CD4-positive, alpha-beta T cell treated with Interleukin-15 for 4 hours (primary cell): ENCODE measurements at places on chromosomes 11 and 22.

DNA sequence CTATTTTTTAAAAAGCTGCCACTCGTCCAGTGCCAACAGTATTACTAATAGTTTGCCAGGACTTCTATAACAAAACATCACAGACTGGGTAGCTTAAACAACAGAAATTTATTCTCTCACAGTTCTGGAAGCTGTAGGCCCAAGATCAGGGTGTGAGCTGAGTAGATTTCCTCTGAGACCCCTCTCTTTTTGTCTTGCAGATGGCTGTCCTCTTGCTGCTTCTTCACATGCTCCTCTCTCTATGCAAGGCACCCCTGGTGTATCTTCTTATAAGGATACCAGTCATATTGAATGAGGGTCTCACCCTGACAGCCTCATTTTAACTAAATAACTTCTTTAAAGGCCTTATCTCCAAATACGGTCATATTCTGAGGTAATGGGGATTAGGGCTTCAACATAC is 390.9 kb downstream of the DLG2 start:
- DNase-seq, result no peak

DNA sequence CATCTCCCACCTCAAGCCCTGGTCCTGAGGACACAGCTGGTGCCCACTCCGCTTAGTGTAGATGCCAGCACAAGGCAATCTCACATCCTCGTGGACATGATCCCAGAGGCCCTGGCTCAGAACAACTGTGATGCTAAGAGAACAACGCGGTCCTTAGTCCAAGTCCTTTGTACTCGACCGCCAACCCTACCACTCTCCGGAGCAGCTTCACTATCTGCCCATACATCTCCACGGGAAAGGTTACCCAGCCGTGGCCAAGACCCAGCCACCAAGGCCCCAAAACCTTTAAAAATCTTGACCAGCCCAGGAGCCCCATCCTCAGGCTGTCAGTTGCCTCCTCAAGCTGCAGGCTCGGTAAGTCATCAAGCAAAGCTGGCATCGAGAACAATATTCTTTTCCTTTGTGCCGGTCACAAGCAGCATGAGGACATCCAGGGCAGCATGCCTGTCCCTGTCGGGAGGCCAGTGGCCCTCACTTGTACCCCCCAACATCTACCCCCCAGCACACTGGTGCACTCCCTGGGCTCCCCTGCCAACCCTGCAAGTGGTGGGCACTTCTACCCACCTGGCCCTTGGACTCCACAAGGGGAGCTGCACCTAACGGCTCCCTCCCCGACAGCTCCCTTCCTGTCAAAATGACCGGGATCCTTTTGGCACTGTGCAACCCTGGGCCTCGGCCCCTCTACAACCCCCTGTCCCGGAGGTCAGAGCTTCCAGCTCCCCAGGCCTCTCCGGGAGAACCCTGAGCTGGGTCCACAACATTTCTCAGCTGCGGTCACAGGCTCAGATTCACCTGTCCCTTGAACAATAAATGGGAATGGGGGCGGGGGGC is 2.5 kb downstream of the OSBPL5 start:
- DNase-seq, result no peak

- no peak for DNase-seq
Measured at GRCh38 chr22:30216710-30217109, 29.8 kb downstream of the LIF start.

- no peak for DNase-seq
Measured at GRCh38 chr11:67545280-67545679, 22.0 kb upstream of the CABP2 start.

DNA sequence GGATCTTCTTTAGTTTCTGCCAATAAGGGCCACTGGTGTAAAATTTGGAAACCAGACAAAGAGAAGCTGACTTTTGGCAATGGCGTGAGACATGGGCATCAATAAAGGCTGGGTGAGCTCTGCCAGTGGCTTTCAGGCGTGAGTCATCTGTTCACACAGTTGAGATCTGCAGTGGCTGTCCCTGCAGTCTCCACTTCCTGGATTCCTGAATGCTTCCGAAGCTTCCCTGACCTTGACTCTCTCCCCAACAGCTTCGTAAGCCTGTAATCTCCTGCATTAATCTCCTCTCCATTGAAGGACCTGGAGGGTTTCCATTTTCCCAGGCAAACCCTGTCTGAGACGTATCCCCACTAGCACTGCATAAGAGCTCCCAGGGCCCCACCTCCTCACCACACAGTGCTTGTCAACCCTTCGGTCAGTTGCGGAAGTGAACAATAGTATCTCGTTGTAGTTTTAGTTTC is 574.7 kb downstream of the TBC1D22A start:
- no peak for DNase-seq

GRCh38 chr11:46299451-46299961 is 22.0 kb downstream of the CREB3L1 start:
- DNase-seq, result no peak

DNA sequence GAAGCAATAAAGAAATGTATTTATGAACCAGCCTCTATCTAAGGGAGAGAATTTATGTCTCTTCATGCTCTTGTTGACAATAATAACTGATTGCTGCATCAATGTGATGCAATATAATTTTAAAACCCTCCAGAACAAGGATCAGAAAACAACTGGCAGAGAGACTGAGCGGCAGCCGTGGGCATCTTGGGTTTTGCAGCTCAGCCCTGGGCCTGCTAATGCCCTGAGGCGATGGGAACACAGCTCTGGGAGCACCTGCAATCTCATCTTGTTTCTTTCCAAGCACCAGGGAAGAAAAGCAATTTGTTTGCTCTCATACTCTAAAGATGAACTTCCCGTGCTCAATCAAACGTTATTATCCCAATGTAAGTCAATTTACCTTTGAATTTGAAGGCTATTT is 245.7 kb downstream of the ST3GAL4 start:
- no peak for DNase-seq

DNA sequence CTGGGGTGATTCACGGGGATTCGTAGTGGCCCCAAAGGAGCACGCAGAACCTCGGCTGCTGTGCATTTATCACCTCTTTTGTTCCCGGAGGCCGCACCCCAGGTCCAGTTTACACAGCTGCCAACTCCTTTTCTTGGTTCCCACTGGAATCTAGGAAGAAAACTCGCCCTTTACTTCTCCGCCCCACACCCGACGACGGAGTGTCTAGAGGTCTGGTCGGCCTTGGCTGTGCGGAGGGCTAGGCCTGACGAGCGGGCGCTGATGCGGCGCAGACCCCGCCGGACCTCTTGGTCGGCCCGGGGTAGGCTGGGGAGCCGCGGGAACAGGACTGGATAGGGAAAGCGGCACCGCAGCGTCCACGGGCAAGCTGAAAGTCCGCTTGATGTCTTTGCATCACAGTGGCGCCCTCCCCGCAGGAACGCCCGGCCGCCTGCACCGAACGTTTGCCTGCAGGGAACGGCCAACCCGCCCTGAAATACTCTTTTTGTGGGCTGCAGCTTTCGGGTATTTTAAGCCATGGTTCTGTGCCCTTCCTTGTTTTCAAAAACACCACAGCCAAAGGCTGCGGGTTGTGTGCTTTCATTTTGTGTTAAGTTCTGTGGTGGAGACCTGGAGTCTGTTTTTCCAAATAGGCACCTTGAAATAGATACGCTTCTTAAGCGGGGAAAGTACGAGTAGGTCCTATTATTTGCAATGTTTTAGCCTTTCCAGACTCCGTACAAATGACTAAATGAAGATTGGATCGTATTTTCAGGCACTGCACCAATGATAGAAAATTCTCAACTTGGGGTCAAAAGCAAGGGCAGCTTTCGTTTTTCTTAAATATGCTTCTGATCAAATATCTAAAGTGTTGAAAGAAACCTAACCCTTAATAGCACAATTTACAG is 829 bp upstream of the ZBED5 start:
- peak; percentile 36 for DNase-seq

GRCh38 chr22:29078869-29079207 is 6.0 kb downstream of the KREMEN1 start:
- no peak for DNase-seq

GRCh38 chr11:123507043-123507442 is 77.0 kb downstream of the GRAMD1B start:
- DNase-seq, result no peak
